Activated T-helper 2 cell treated with anti-CD3 and anti-CD28 coated beads, Interferon-gamma antibody, Interleukin-2, Interleukin-4, amounts not matched to agents 10 μg/mL and 5 μg/mL and 100 μg/mL, durations not matched to agents 14 hours and 24 hours and 36 hours (primary cell): ENCODE measurements at places on chromosomes 2 and 18. TPM values are rescaled to one million over a fixed set of nuclear protein-coding genes. Genes with fewer than 3 reads are reported as not detected.

Gene KIF5C
- total RNA-seq = 12.9 and 17.3 TPM in 2 replicates

Gene NEU2
- total RNA-seq = not detected in 2 replicates

DNA sequence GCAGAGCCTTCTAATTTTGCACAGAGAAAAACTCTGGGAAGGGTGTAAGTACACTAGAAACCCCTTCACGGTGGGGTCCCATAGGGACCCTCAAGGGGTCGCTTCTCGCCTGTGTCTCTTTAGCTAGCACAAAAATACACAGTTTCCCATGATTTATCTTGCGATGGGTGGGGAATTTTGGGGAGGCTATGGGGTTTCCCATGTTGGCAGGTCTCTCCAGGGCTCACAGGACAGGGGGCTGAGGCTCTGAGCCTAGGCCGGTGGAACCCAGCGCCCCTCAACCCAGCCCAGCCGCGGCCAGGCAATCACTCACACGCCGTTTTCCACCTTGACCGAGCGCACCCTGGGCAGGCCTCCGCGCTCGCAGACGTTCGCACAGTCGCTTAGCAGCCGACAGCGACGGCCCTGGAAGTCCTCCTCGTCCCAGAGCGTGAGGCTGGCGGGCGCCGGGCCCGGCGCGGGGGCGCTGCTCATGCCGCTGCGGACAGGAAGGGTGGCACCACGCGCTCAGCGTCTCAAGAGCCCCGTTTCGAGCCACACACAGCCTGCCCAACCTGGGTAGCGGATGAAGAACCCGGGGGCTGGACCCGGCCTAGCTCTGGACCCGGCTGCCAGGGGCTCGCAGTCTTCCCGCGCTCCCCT lies 398 bp downstream of the CRYBA2 start:
- DNase-seq = no peak
- no peak overlapping the region for H3K27ac ChIP-seq
- no peak overlapping the region for H3K4me3 ChIP-seq
- H3K27me3 ChIP-seq = peaks cover 78% of the 10 kb centered on the region
- peaks cover 2% of the 10 kb centered on the region for H3K4me1 ChIP-seq

GRCh38 chr2:70301344-70302194 lies at the start of gene FAM136A:
TSS of gene FAM136A (minus strand) at chr2:70302067. CDS start at chr2:70302011, 56 bp downstream.
- H3K36me3 ChIP-seq = peaks cover 41% of the 10 kb centered on the region
- DNase-seq = peak; percentile 86
- no peaks in the 10 kb centered on the region for H3K27me3 ChIP-seq
- H3K4me1 ChIP-seq = peaks cover 31% of the 10 kb centered on the region

DNA sequence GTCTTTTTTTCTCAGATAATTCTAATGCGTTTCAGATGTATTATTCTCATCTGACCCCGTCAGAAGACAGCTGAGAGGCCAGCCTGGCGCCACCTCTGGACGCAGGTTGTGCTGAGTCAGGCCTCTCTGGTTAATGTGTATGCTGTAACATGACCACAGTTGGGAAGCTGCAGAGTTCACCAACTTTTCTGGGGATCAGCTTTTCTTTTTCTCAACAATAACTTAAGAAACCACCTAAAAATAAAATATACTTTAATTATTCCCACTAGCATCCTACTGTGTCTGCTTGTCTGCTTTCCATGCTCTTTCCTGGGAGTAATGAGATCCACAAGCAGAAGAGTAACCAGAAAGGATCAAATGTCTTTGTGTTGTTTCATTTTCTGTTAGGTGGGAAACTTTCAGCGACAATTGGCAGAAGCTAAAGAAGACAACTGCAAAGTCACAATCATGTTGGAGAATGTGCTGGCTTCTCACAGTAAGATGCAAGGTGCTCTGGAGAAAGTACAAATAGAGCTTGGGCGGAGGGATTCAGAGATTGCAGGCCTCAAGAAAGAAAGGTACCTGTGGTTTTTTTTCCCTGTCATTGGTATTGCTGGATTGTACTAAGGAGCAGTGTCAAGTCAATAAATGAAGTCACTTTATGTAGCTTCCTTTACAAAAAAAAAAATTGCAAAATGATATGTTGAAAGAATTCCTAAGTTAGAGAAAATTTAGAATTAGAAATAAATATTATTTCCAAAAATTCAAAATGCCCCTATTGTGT lies 79.8 kb downstream of the CCDC150 start:
- peaks cover 4% of the 10 kb centered on the region for H3K4me1 ChIP-seq
- DNase-seq = no peak
- H3K4me3 ChIP-seq = no peak overlapping the region
- no peak overlapping the region for H3K27ac ChIP-seq
- H3K27me3 ChIP-seq = no peaks in the 10 kb centered on the region

DNA sequence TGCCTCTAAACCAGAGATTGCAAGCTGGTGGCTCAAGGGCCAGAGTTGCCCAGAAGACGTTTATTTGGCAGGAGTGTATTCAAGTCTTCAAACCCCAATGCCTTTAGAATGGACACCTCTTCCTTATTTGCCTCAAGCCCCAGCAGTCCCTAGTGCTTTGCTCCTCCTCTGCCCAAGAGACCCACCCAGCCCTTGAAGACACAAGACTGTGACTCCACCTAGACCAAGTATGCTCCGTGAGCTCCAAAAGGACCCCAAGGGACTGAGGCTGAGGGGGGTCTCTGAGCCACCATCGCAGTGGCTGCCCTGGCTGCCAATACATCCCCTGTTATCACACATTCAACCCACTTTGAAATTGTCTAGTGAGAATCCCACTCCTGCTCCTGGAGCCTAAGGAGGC lies 99.3 kb downstream of the COL6A3 start:
- no peak for DNase-seq
- no peaks in the 10 kb centered on the region for H3K4me1 ChIP-seq
- H3K4me3 ChIP-seq = no peak overlapping the region
- H3K36me3 ChIP-seq = no peaks in the 10 kb centered on the region
- H3K27ac ChIP-seq = no peak overlapping the region

- no peak overlapping the region for H3K27ac ChIP-seq
- H3K4me1 ChIP-seq = peaks cover 12% of the 10 kb centered on the region
- no peaks in the 10 kb centered on the region for H3K36me3 ChIP-seq
- no peak for DNase-seq
These were observed 282.5 kb downstream of the SLC8A1 start for GRCh38 chr2:40169430-40169829.

Gene GNLY
- 21.9 and 23.5 TPM in 2 replicates for total RNA-seq

Gene FHOD3
- not detected in 2 replicates for total RNA-seq

Gene FBXO41
- total RNA-seq = 25.3 and 25.7 TPM in 2 replicates

Gene IL1F10
- total RNA-seq = not detected in 2 replicates

GRCh38 chr18:24033641-24034412 lies 19.3 kb downstream of the TTC39C start:
- H3K27me3 ChIP-seq = no peaks in the 10 kb centered on the region
- H3K36me3 ChIP-seq = peaks cover 16% of the 10 kb centered on the region
- H3K4me1 ChIP-seq = peaks cover 28% of the 10 kb centered on the region

GRCh38 chr2:88692187-88692586 lies 714 bp downstream of the RPIA start:
- peak; percentile 28 for DNase-seq
- peak overlapping the region; percentile 86 for H3K4me3 ChIP-seq
- peak overlapping the region; percentile 92 for H3K27ac ChIP-seq
- H3K4me1 ChIP-seq = peaks cover 28% of the 10 kb centered on the region

DNA sequence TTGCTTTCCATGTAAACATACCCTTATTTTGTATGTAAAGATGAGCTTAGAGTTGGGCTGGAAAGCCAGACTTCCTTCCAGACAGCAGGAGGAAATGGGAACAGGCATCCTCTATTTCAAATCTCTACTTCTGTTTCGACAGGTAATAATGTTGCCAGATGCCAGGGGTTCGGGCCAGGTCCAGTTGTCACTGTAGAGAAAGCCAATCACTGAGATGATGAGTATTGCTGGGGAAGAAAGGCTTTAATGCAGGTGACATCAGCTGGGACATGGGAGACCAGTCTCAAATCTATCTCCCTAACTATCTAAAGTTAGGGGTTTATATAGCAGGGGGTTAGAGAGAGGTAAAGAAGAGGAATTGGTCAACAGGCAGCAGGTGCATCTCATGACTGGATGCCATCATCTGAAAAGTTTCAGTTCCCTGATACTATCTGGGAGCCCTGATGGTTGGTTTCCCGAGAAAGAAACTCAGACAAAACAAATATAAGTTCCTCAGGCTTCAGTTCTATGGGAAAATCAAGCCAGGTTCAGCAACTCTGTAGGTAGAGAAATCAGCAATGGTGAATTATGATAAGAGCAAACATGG lies 9.3 kb upstream of the MTCL1 start:
- peaks cover 12% of the 10 kb centered on the region for H3K27me3 ChIP-seq
- no peak overlapping the region for H3K4me3 ChIP-seq
- no peak overlapping the region for H3K27ac ChIP-seq
- no peaks in the 10 kb centered on the region for H3K36me3 ChIP-seq

GRCh38 chr2:241230435-241230834 lies 42.0 kb downstream of the ANO7 start:
- no peaks in the 10 kb centered on the region for H3K4me1 ChIP-seq
- H3K4me3 ChIP-seq = no peak overlapping the region
- H3K27me3 ChIP-seq = no peaks in the 10 kb centered on the region

Gene PRSS56
- total RNA-seq = not detected in 2 replicates

GRCh38 chr2:101802329-101802728 lies 104.8 kb downstream of the MAP4K4 start:
- no peaks in the 10 kb centered on the region for H3K27me3 ChIP-seq
- no peak for DNase-seq
- H3K36me3 ChIP-seq = peaks cover 7% of the 10 kb centered on the region
- peaks cover 26% of the 10 kb centered on the region for H3K4me1 ChIP-seq
- H3K4me3 ChIP-seq = no peak overlapping the region
- no peak overlapping the region for H3K27ac ChIP-seq

DNA sequence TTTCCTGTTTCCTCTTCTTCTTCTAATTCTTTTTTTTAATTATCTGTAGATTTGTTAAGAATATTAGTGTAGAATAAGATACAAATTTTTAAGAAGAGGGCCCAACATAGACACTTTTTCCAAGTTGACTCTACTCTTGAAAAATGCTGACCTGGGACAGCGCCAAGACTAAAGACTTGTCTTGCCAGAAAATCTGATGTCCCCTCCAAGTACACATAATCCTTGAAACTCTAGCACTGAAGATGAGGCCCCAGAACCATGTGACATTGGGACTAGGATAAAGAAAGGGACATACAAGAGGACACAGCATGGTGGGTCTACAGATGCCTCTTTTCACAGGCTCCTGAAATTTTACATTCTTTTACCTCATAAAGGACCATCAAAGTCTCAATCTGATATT lies 271.6 kb upstream of the SESTD1 start:
- no peak overlapping the region for H3K4me3 ChIP-seq
- H3K36me3 ChIP-seq = no peaks in the 10 kb centered on the region
- no peaks in the 10 kb centered on the region for H3K27me3 ChIP-seq
- DNase-seq = no peak
- H3K27ac ChIP-seq = no peak overlapping the region

DNA sequence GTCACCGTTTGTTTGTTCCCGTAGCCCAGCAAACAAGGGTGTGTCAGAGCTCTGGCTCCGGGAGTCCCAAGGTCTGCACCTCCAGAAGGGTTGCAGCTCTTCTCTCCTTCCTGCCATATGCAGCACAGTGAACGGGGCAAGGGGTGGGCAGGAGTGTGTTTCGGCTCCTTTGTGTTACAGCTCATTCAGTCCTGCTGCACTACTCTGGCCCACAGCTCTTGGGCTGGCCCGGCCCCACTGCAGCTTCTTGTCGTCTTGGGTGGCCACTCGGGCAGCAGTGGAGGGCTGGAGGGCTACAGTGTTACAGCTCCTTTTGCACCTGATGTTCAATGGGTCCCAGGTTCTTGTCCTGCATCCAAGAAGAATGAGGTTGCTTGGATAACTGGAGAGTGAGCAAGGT lies 408.3 kb downstream of the DCC start:
- H3K4me1 ChIP-seq = no peaks in the 10 kb centered on the region
- no peak overlapping the region for H3K4me3 ChIP-seq
- no peak for DNase-seq

DNA sequence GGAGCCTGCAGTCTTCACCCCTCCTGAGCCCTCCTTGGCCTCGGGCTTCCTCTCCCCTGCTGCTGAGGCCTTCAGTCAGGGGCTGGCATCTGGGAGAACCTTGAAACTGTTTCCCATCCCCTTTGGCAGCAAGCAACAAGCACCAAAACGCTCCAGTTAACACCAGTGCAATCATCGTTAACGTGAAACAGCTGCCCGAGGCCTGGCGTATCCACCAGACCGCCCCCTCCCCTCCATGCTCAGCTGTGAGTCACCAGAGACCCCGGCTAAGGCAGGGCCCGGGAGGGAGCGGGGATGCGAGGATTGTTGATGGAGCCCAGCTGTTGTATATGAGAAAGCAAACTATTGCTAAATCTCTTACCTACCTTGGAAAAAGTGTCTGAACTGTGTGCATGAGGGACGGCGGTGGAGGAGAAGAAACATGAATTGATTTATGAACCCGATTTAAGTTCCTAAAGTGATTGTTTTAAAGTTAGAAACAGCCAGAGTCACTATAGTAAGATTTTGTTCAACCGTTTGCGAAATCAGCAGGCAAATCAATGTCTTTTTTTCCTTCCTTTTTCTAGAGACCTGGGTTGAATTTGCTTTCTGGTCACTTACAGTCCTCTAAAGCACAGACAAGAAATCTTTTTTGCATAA lies 5.2 kb downstream of the ZFP36L2 start:
- peak overlapping the region; percentile 94 for H3K27ac ChIP-seq
- H3K4me3 ChIP-seq = peak overlapping the region; percentile 82
- peak; percentile 24 for DNase-seq
- no peaks in the 10 kb centered on the region for H3K27me3 ChIP-seq
- H3K36me3 ChIP-seq = peaks cover 53% of the 10 kb centered on the region

DNA sequence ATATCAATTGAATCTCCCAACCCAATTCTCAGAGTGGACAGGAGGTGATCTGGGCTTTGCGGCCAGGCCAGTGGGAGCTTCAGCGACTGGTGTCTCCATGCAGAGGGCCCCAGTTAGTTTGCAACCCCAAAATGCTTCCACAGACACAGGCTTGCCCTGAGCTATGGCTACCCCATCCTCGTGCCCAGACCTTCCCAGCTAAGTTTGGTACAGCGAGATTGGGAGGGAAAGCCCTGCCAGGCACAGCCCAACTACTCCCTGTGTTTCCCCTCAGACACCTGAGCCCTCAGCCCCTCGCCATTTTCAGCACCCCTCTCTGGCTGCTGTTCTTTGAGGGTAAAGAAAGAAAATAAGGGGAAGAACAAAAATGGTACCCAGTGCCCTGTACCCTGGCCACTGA lies 142.9 kb downstream of the TNS1 start:
- H3K27ac ChIP-seq = no peak overlapping the region
- no peaks in the 10 kb centered on the region for H3K4me1 ChIP-seq
- no peak overlapping the region for H3K4me3 ChIP-seq
- H3K36me3 ChIP-seq = no peaks in the 10 kb centered on the region

Gene UGT1A10
- total RNA-seq = not detected in 2 replicates

Gene PLGLB2
- total RNA-seq = 2.0 and 2.5 TPM in 2 replicates

GRCh38 chr2:61320181-61320580 lies 150.7 kb downstream of the USP34 start:
- H3K27me3 ChIP-seq = no peaks in the 10 kb centered on the region
- no peaks in the 10 kb centered on the region for H3K4me1 ChIP-seq
- H3K27ac ChIP-seq = no peak overlapping the region

DNA sequence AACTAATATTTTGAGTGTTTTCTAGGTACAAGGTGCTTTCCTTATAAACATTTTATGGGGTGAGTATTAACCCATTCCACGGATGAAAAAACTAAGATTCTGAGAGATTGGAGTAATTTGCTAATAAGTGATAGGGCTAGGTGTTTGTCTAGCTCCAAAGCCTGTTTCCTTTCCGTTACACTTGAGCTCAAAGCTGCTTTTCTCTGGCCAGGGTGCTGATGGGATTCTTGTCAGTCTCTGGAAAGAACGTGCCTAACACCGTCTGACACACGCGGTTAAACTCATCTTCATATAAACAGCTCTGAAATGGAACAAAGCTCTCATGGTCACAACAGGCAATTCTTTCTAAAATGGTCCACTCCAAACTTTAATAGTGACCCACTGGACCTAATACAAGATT lies 2.0 kb upstream of the ANKRD29 start:
- H3K27me3 ChIP-seq = peaks cover 69% of the 10 kb centered on the region
- no peak overlapping the region for H3K4me3 ChIP-seq
- H3K4me1 ChIP-seq = peaks cover 17% of the 10 kb centered on the region
- no peaks in the 10 kb centered on the region for H3K36me3 ChIP-seq

Gene SMYD5
- 48.7 and 51.4 TPM in 2 replicates for total RNA-seq

Gene VSNL1
- not detected in 2 replicates for total RNA-seq
